ENCODE measurements at places on chromosomes 2 and 18. TPM values are rescaled to one million over a fixed set of nuclear protein-coding genes. Genes with fewer than 3 reads are reported as not detected.

DNA sequence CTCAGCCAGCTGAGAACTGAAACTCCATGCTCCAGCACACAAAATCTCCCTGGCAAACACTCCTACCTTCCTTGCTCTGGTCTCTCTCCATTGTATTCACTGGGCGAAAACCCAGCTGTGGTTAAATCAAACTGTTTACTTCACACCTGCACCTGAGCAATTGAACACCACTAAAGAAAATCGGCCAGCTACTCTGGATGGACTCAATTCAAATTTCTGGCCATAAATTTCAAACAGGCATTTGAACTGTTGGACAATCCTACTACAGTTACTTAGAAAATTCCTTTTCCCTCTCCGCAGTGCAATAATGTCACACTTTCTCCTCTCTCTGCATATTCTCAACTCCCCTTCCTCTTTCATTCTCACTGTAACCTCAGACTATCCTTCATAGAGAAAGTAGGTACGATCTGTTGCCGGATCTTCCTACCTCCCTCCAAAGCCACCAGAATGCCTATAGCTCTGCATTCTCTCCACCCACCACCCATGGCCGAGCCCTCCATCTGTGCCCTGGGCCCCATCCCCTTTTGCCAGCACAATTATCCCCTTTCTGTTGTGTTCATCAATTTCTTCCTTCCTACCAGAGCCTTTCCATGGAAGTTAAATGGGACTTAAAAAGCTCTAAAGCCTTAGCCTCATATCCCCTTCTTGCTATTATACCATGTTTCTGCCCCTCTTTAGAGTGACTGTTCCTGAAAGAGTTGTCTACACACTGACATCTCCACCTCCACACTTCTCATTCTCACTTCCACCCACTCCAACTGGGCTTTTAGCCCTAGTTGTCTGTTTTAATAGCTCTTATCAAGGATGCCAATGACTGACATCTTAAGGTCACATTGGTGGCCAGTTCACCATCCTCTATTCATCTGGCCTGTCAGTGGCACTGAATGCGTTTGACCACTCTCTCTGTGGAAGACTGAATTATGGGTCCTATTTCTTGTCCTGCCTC, 127.5 kb upstream of the SLC1A4 start:
- DNase-seq: no peak

ZEB2 gene
- 32.7 TPM for total RNA-seq

DOK6 gene
- total RNA-seq: not detected

DNA sequence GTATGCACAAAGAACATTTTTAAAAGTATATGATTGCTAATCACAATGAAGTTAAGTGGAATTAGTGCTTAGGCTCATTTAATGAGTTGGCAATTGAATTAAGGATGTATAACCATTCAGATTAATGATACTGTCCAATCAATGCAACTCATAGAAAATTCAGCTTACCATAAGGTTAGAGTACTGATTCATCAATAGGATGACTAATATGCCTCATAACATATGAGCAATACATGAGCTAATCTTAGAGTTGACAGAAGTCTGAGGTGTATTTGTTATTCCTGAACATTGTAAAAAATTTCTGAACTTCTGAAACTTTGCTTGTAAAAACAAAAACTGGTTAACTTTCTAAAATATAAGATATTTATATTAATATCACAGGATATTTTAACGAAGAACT, 118.3 kb upstream of the NETO1 start:
- no peak for DNase-seq

EFHD1 gene
- total RNA-seq: 0.22 TPM

- no peak for DNase-seq
Measured at GRCh38 chr2:184504252-184504651, 94.1 kb upstream of the ZNF804A start.

DNA sequence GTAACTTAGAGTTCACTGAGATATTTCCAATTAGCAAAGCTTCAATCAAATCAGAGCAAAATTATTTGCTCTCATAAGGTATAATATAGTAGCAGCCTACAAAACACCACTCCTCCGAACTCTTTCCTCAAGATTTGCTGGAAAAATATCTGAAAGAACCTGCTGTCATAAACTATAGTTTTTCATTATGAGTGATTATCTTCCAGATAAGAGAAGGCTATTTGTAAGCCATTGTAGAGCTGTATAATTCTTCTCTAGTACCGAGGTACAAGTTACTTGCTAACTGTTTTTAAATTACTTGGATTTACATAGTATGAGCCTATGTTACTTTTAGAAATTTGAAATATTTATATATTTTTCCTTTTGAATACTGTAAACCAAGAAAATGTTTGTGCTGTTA, 2.1 kb downstream of the NDC80 start:
- DNase-seq: no peak

GRCh38 chr2:107303964-107304363, 418.0 kb upstream of the ST6GAL2 start:
- DNase-seq: no peak

DPYSL5 gene
- not detected for total RNA-seq

GRCh38 chr2:18301421-18302139, 258.9 kb downstream of the RDH14 start:
- no peak for DNase-seq

DNA sequence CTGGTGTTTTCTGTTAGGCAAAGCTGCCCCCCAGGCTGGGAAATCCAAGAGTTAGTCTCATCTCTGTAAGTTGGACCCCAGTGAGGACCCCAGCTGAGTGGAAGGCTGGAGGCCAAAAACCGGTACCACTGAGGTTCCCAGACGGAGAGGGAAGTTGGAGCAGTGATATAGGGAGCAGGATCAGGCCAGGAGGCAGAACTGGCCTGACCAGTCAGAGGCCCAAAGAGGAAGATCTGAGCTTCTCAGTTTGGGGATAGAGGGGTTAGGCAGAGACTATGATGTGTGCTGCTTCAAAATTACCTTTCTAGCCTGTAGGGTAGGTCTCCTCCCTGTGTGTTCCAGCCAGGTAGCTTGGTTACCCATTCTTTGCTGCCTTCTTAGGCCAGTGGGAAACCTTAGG, 4.6 kb upstream of the RNF181 start:
- no peak for DNase-seq

Data from CD8-positive, alpha-beta memory T cell (primary cell).